ENCODE measurements at places on chromosomes 11 and 22. TPM values are rescaled to one million over a fixed set of nuclear protein-coding genes. Genes with fewer than 3 reads are reported as not detected.

Gene RGL4
- not detected for total RNA-seq

Gene FOSL1
- total RNA-seq: 1.4 TPM

GRCh38 chr11:123544631-123545375, 109.6 kb downstream of the SCN3B start:
- H3K27ac ChIP-seq: peak overlapping the region; percentile 70
- no peaks in the 10 kb centered on the region for H3K36me3 ChIP-seq
- no peaks in the 10 kb centered on the region for H3K27me3 ChIP-seq
- H3K4me1 ChIP-seq: peaks cover 8% of the 10 kb centered on the region
- no peak for DNase-seq
- no peak overlapping the region for H3K4me3 ChIP-seq

DNA sequence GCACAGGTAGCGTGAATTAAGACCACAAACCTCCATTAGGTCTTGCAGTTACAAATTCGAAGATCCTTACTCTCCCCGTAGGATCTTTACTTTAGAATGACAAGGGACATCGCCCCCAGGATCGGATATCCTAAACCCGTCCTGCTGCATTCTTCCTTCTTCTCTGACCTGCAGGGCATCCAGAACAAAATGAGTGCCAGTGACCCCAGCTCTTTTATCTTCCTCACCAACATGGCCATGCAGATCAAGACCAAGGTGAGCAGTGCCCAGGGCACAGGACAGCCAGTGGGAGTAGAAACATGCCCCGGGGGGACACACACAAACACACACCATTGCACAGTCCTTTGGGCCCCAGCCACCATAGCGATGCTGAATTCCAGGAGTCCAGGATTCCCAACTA, 42.6 kb upstream of the MPEG1 start:
- no peaks in the 10 kb centered on the region for H3K4me1 ChIP-seq
- H3K27me3 ChIP-seq: no peaks in the 10 kb centered on the region
- H3K36me3 ChIP-seq: no peaks in the 10 kb centered on the region
- no peak overlapping the region for H3K4me3 ChIP-seq

GRCh38 chr22:40046126-40046525, 51.4 kb downstream of the FAM83F start:
- H3K4me3 ChIP-seq: no peak overlapping the region
- no peak overlapping the region for H3K27ac ChIP-seq
- no peak for DNase-seq
- H3K27me3 ChIP-seq: no peaks in the 10 kb centered on the region

DNA sequence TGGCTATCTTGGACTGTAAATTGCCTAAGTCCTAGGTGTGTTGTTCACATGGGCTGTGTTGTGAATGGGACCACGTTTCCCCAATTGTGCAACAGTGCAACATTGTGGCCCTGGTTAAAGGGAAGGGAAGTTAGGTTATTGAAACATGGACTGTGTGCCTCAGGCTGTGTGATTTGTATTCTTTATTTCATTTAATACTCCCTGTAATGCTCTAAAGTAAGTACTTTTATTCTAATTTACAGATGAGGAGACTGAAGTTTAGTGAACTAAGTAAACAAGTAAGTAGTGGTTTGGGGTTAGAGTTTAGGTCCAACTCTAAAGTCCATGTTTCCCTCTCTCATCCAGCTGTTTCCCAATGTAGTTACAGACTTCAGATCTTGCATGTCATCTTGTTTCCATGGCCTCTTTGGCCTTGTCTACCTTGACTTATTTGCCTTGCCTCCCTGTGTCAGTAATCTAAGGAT, 77.7 kb downstream of the STIM1 start:
- no peak overlapping the region for H3K27ac ChIP-seq
- no peaks in the 10 kb centered on the region for H3K27me3 ChIP-seq
- H3K4me3 ChIP-seq: no peak overlapping the region
- DNase-seq: no peak

GRCh38 chr11:96112192-96113128, 188.6 kb upstream of the MTMR2 start:
- no peaks in the 10 kb centered on the region for H3K4me1 ChIP-seq
- H3K27me3 ChIP-seq: no peaks in the 10 kb centered on the region
- no peaks in the 10 kb centered on the region for H3K36me3 ChIP-seq
- no peak for DNase-seq
- H3K4me3 ChIP-seq: no peak overlapping the region

- H3K27me3 ChIP-seq: no peaks in the 10 kb centered on the region
- peaks cover 9% of the 10 kb centered on the region for H3K36me3 ChIP-seq
- DNase-seq: no peak
- no peak overlapping the region for H3K27ac ChIP-seq
Observed at GRCh38 chr11:128765571-128766549, 72.0 kb downstream of the FLI1 start.

- H3K27ac ChIP-seq: no peak overlapping the region
- DNase-seq: no peak
- no peaks in the 10 kb centered on the region for H3K36me3 ChIP-seq
- H3K27me3 ChIP-seq: peaks cover 3% of the 10 kb centered on the region
- no peak overlapping the region for H3K4me3 ChIP-seq
Observed at GRCh38 chr11:17378655-17379054, 9.8 kb downstream of the KCNJ11 start.

DNA sequence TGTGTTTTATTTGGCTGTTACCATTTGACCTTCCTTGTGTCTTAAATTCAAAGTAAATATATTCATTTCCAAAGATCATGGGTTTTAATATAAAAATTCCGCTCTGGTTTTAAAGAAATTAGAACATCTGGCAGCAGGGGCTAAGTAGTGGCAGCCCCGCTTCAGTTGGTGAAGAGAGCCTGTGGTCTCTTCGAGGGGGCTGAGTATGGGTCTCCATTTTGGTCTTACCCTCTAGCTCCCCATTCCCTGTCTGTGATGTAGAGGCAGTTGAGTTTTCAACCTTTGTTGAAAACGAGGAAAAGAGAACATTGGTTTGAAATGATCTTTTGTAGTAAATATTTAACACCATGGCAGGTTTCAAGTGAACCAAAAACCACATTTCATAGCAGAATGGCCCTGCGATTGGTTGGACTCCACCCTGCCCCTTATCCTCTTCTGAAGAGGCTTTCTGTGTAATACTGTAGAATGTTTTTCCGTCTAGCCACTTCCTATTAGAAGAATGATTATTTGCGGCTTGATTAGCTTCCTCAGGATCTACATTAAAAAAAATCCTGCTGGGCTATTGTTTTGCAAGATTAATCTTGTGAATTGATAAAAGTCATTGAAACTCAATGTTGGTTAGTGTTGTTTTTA, 17.7 kb downstream of the APLP2 start:
- DNase-seq: no peak
- H3K36me3 ChIP-seq: peaks cover 2% of the 10 kb centered on the region
- peaks cover 31% of the 10 kb centered on the region for H3K4me1 ChIP-seq
- no peaks in the 10 kb centered on the region for H3K27me3 ChIP-seq

Measured in tibial nerve (tissue), 4 donors.